ENCODE measurements at places on chromosomes 6 and 20.

DNA sequence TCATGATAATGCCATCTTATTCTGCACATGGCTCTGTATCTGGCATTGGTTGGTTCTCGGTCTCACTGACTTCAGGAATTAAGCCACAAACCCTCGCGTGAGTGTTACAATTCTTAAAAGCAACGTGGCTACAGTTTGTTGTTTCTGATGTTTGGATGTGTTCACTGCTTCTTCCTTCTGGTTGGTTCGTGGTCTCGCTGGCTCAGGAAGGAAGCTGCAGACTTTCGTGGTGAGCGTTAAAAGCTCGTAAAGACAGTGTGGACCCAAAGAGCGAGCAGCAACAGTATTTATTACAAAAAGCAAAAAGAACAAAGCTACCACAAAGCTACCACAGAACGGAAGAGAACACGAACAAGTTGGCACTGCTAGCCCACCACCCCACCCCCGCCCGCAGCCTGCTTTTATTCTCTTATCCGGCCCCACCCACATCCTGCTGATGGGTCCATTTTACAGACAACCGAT, 51.1 kb downstream of the MYLIP start:
- no peak for DNase-seq

DNA sequence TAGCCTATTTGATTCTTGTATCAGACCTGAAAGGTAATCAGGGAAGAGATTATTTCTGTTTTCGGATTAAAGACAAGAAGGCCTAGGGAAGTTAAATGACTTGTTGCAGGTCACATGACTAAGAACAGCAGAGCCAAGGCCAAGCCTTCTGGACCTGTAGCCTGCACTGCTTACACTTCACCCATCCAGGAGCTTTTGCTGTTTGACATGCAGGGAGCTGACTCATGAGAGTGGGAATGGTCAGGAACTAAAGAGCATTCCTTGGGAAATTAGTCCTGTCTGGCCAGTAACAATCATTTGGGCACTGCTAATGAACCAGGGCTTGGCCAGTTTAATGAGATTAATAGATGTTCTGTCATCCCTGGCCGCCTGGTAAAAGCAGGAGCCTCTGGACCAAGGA, 46.8 kb downstream of the EIF2S2 start:
- DNase-seq, result no peak

- no peak for DNase-seq
These were observed 222.0 kb upstream of the SYNCRIP start for GRCh38 chr6:85864453-85865401.

- no peak for DNase-seq
These were observed 59.6 kb downstream of the PRDM1 start for GRCh38 chr6:106145741-106146227.

DNA sequence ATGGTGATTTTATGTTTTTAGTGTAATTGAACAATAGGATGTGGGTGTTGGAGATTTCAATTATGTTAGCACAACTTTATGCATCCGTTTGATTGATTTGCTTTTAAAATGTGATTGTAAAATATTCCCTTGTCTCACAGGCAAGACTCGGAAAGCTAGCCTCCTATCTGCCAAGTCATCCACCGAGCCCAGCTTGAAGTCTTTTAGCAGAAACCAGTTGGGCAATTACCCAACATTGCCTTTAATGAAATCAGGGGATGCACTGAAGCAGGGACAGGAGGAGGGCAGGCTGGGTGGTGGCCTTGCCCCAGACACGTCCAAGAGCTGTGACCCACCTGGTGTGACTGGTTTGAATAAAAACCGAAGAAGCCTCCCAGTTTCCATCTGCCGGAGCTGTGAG, 200.9 kb downstream of the SASH1 start:
- DNase-seq, result no peak

DNA sequence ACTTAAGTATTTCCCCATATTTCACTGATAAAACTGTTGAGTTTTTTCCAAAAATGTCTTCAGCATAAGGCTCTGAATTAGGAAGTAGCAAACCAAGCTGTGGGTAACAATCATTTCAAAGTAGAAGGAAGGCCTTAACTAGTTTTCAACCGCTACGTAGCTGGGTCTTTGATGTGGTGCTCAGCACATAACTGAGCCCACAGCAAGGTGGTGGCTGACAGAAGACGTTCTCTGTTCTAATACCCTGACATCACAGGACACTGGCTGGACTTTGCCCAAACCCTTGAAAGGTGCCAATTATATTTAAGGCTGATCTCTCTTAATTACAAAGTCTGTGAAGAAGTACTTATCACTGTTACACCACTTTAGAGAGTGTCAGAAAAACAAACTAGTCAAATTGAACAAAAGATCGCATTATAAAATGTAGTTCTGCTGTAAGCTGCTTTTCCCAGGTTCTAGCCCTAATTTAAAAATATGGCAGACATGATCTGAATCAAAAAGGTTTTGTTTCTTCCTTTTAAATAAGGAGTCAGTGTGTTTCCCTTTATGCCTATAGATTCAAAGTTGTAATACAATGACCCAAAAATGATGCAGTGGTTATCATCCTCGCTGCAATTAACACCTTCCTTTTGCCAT, 26.7 kb downstream of the MAN1A1 start:
- no peak for DNase-seq

- DNase-seq, result no peak
These were observed 31.3 kb upstream of the GRM4 start for GRCh38 chr6:34177181-34177591.

- no peak for DNase-seq
These were observed 83.0 kb downstream of the TENT5A start for GRCh38 chr6:81669445-81669844.

DNA sequence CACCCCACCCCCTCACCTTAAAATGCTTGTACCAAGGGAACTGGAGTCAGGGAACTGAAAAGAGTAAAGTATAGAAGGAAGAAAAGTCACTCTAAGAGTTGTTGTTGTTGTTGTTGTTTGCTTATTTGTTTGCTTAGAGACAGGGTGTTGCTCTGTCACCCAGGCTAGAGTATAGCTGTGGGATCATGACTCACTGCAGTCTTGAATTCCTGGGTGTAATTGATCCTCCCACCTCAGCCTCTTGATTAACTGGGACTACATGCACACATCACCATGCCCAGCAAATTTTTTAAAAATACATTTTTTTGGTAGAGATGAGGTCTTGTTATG, 681.6 kb upstream of the GJE1 start:
- no peak for DNase-seq

DNA sequence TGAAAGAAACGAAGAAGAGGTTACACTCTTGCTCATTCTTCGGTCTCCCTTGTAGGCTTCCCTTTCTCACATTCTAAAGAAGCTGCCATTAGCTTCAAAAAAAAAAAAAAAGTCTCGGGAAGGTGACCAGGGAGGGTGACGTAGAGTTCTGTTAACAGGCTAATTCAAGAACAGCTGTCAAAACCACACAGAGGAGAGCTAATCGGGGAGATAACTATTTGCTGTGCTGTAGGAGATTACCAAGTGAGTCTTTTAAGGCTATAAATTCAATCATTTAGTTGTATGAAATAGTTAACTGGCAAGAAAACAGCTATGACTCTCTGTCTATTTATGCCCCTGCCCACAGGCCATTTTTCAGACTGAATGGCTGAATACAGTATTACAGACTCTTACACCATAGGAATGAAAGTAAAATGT, 256.8 kb downstream of the SYNE1 start:
- DNase-seq, result no peak

DNA sequence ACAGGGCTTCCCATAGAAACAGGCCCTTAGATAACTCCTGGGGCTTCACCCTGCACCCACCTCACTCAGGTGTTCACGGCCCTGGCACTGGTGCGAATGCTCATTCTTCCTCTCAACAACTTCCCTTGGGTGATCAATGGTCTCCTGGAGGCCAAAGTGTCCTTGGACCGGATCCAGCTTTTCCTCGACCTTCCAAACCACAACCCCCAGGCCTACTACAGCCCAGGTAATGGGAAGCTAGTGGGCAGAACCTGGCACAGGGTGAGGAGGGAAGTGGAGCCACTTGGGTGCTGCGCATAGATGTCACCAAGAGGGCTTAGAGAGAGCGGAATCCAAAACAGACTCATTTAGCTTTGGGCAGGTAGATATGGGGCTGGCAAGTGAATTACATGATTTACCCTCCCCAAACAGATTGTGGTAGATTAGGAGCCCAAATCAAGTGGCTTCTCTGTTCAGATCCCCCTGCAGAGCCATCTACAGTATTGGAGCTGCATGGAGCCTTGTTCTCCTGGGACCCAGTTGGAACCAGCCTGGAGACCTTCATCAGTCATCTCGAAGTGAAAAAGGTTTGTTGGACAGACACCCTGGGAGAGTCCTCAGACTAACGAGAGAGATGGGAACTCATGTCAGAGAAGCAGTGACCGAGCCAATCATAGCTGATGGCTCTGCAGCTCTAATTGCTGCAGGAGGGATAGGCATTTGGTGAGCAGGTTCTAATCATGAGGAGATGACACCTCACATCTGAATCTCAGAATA, 8.5 kb downstream of the ABCC10 start:
- no peak for DNase-seq

DNA sequence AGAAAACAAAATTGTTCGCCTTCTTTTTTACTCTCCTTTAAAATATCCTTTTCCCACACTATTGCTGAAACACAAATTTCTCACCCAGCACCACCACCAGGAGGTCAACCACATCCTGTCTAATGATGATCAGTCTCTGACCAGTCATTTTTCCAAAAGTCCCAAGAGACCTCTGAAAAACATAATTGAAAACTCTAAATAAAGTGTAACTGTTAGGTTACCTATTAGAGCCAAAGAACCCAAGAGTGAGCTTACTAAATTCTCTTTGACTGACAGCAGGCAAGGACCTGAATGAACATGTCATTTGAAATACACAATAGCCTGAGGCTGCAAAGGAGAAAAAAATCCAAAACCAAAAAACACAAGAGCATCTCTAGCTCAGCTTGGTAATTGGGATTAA, 735.4 kb downstream of the CBLN4 start:
- DNase-seq, result no peak

DNA sequence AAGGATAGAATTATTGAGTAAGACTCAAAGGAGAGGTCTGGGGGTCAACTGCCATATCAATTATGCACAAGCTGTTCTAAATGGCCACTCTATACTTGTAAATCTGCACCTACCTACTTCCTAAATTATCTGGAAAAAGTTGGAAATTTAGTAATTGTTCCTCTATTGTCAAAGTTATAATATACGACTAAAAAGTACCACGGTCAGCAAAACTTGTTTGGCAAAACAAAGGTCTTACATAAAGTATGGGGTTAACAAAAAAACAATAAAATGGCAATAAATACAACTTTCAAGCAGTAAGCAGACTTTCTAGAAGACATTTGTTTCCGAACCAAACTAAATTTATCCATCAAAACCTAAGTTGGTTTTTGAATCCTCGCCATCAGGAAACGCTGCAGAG, 309.7 kb downstream of the FRK start:
- no peak for DNase-seq

DNA sequence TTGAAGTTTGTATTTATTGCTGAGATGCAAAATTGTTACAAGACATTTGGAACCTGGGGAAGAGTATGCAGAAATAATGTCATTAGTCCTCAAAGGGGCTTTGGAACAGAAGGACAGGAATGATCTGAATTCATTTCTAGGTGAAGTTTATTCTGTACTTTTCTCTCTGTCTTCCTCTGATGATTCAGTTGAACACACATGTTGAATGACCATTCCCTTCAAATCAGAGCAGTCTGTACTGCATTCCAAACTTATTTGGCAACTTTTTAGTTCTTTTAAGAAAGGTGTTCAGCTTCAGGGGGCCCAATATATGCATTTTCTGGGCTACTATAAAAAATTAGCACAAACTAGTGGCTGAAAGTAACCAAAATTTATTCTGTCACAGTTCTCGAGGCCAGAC, 213.9 kb upstream of the LAMP5 start:
- DNase-seq, result no peak

DNA sequence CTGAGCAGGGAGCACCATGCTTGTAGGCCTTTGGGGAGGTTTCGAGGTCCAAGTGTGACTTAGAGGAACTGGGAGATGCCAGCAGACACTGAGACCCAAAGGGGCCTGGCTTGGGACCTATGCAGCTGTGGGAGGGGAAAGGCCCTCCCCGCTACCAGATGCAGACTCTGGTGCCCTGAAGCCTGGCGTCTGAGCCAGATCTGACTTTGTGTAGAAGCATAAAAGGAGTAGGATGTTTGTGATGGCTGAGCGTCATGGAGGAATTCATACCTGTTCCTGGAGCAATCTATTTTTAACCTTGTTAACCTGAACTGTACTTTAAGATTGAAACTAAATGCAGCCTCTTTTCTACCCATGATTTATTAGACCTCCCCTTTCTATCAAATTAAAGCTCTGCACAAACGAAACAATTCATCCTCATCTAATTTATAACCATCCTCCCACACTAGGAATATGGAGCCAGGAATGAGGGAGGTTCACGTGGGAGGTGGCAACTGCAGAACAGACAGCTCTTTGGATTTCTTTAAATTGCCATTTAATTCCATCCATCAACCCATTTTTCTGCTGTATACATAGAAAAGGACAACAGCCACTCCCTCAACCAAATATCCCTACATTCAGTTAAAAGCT, 172.6 kb upstream of the AGPAT4 start:
- DNase-seq, result no peak

DNA sequence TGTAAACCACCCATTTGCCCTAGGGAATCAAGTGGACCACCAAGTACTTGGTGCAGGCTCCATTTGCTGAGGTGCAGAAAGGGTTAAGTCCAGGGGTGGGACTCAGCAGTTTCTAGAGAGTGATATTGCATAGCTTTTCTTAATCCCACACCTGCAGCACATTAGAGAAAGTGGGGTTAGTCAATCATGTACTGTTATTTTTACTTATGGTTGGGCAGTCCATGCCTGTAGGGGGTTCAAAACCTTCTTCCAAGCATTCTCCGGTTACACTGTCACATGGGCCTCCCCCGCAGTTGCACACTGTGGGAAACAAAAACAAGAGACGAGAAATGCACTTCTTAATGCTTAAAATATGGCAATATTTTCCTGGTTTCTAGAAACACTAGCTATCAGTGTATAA, 65.5 kb downstream of the LAMA4 start:
- DNase-seq, result no peak

DNA sequence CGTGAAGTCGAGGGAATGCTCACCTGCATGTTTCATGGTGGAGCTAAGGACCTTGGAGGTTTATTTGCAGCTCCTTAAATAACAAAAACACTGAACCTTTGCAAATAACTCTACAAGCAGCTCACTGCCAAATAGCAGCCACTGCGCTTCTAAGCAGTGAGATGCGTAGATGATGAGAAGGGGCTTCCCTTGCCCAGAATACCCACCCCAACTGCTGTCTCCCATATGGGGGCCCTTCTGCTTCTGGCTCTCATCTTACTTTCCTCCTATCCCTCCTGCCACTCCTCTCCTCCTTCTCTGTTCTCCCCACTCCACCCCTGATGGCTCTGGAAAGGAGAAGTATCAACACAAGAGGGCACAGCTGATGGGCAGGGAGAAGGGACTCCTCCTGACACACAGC, 193.3 kb upstream of the SSTR4 start:
- no peak for DNase-seq

DNA sequence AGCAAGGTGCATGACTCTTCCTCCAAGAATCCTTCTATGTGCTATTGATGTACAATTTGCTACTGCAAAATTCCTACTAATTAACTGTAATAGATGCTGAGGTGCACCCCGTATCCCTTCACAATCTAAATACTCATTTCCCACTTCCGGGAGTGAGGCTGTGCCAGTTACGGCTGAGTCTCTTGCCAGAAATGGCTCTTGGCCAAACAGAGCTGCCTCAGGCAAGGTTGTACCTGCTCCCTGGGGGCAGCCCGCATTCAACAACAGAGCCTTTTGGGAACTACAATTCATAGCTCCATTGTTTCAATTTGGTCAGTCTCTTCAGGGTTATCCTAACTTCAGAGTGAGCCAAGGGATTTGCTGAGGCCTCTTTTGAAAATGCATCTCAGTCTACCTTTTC, 789.8 kb upstream of the MAP3K7 start:
- DNase-seq, result no peak

Data from suppressor macrophage treated with lipopolysaccharide for 1 hour (primary cell).